CD4-positive, alpha-beta memory T cell (primary cell): ENCODE measurements at places on chromosomes 2 and 18.
A peak's percentile ranks its signal among the peaks of the same experiment; 100 is the strongest.

DNA sequence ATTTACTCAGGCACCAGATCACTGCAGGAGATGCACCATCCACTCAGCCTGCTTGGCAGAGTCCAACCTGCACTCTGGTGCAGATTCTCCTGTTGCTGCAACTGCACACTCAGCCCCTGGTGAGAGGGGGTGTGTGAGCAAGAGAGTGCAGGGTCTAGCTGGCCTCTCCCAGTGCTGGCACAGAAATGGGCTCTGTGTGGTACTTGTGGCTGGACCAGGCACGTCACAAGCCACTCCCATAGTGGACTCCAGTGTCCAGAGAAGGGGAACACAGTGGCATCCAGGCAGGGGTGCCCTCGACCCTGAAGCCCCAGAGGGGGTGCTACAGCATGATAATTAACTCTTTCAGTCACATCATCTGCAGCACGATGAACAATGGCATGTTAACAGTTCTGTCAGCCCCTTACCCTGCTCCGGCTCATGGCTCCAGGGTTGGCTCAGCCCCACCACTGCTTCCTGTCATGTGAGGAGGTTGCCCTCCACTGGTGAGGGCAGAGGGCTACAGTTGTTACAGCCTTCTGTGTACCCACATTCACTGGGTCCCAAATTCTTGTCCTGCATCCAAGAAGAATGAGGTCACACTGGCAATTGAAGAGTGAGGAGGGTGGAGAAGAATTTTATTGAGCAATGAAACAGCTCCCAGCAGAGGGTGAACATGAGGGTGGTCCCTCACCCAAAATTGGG, 135.7 kb downstream of the EVA1A start:
- no peak for DNase-seq

GRCh38 chr2:238835726-238836301, 12.1 kb upstream of the TWIST2 start:
- no peak for DNase-seq

DNA sequence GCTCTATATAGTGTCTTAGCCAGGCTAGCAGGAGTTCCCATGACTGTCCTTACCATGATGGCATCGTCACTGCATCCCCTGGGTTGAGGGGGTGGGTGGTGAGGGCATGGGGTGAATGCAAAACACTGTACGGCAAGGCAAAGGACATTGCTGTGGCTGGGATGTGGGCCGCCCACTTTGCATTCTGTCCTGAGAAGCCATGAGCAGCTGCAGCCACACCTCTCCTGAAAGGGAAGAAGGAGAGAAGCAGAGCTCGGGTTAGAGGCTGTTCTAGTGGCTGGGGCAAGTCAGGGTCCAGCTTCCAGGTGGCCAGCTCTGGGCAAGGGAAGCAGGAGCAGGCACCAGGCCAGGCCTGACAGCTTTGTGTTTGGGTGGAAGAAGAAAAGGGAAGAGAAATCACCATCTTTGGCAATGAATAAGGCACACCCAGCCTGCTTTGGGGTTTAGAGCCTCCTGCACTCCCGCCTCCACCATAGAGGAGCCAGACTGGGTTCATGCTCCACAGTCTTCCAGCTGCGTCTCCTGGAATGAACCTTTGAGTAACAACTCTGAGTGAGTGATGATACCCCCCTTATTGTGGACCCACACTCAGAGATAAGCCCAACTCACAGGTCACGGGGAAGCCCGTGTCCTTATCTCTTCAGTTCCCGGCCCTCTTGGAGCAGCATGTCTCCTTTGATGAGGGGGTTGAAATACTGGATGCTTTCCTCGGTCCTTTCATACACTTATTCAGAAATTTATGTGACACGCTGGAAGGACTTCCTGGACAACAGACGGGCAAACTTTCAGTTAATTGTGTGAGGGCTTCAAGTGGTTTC, 63.4 kb downstream of the INPP4A start:
- DNase-seq: no peak

- no peak for DNase-seq
Observed at GRCh38 chr2:29749843-29750242, 171.5 kb downstream of the ALK start.

DNA sequence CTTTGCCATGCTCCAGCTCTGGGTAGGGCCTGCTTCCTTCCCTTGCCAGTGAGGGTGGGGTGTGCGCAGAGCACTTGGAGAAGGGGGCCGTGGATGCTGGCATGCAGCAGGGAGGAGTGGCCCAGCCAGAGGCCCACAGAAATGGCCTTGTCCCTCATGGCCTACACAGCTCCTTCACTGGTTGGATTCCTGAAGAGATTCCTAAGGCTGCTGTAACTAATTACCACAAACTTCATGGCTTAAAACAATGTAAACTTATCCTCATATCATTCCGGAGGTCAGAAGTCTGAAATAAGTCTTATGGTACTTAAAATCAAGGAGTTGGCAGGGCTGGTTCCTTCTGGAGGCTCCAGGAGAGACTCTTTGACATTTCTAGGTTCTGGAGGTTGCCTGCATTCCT, 195.2 kb downstream of the GLI2 start:
- no peak for DNase-seq

DNA sequence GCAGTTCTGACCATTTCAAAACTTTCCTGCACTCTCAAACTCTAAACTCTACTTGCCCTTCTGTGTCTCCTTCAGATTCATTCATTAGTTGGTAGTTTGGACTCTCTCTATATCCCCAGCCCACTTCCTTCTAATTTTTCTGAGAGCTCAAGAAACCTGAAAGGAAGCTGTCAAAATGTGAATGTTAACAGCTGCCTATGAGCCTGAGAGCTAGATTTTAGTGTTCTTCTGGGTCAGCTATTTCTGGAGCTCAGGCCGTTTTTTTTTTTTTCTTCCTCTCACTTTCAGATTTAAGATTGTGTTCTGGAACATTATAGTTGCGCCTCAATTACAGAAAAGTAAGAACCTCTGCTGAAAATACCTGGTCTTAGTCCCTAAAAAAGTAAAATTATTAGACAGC, 73.1 kb downstream of the RTN4 start:
- DNase-seq: no peak

GRCh38 chr2:241722896-241723454, 11.5 kb upstream of the D2HGDH start:
- no peak for DNase-seq

DNA sequence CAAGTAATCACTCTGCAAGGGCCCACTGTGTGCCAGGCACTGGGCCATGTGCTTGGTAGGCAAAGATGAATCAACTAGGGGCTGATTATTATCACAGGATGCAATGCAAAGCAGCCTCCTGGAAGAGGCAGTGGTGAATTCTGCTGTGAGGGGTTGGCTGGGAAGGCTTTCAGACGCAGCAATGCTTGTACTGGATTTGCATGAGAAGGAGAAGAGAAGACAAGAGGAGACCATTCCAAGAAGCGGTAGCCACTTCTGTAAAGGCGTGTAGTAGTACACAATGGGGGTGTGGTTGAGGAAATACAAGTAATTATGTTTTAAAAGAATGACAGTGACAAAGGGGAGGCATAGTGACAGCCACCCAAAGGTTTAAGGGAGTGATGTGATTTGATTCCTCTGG, 502.7 kb downstream of the PLCL1 start:
- no peak for DNase-seq

GRCh38 chr18:22423878-22424564, 6.3 kb upstream of the CTAGE1 start:
- no peak for DNase-seq

DNA sequence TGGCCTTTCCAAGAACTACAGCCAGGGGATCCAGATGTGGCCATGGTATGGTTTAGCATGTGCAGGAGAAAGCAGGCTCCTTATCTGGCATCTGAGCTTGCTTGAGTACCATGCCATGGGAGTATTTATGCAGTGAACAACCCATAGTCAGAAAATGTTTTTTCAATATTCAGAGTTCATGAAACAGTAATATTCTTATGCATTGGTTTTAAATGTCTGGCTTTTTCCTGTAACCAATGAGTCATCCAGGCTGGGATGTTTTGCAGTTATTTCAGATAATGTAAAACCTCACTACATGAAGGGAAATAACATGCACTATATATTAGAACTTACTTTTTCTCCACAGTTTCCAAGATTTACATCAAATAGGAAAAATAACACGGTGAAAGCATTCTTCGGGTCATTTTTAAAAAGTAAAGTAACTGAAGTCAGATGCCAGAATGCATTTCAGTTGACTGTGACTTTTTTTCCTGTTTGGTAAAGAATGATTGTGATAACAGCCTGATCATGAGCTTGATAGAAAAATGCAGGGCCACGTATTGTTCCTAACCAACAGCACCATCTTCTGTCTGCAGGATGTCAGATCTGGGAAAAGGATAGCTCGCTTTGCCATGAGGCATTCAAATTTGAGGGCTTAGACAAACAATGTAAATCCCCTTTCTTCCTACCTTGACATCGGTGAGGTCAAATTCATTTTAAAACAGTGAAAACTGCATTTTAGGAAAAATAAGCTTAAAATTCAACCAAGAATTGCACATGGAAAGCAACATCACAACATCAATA, 152.8 kb downstream of the DSC3 start:
- no peak for DNase-seq

GRCh38 chr2:197145471-197146056, 165.0 kb downstream of the ANKRD44 start:
- peak; percentile 50 for DNase-seq

DNA sequence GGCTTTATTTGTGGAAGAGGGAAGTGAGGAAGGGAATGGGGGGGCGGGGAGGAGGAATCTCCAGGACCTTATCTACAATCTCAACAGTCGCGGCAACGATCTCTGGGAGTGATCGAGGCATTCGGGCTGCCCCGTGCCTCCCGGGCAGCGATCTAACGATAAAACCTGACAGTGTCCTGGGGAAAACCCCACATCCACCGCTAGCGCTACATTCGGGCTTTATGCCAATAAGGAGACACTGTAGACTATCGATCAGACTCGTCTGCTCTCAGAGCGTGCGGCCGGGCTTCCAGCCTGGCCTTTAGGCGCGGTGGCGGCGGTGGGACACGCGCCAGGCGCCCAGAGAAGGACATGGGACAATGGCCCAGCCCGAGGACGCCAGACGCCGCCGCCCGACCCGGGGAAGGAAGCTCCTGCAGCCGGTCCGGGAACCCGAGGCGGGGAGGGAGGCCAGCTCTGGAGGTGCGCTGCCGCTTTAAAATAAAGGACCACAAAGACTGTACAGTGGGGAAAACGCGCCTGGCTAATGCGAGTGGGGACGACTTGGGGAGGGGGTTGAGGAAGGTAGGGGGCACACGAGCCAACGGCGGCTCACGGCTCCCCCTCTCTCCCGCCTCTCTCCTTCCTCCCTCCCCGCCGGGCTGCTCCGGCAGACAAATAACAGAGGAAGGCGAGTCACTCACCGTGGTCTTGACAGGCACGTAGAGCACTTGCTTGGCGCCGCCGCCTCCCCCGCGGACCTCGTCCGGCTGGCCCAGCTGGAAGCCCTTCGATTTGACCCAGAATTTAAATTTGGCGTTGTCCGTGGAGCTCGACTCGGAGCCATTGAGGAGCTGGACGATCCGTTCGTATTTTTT, 2.2 kb downstream of the NOL4 start:
- DNase-seq: no peak

- peak; percentile 93 for DNase-seq
Observed at GRCh38 chr2:43133708-43134570, 92.5 kb downstream of the ZFP36L2 start.

GRCh38 chr18:27685807-27686412, 491.0 kb downstream of the CDH2 start:
- no peak for DNase-seq

GRCh38 chr2:160582081-160582480, 88.5 kb upstream of the RBMS1 start:
- no peak for DNase-seq

DNA sequence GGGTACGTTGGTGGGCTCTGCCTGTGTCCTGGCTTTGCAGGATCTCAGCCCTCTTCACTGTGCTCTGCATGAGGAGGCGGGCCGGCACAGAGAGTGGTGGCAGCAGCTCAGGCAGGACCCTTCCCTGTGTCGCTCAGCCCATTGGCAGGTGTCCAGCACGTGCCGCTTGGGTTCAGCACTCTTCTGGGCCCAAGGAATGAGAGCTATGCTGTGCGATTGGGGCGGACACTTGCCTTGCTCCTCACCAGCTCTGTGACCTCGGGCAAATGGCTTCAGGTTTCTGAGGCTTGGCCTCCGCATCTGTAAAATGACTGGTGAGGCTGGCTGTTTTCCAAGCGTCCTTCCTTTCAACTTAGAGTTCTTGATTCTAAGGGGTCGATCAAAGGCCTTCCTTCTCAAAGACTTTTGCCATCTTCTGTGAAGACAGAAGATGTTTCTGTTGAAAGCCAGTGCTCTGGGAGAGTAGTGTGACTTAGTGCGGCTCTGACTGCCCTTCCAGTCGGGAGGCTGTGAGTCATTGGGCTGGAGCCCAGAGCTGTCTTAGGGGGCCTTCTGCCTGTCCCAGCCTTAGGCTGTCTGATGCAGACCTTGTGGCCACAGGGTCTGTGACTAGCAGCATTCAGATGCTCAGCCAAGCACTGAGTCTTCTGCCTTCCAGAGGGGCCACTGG, 35.6 kb downstream of the GLI2 start:
- no peak for DNase-seq
